ENCODE measurements at places on chromosomes 11 and 22. TPM values are rescaled to one million over a fixed set of nuclear protein-coding genes. Genes with fewer than 3 reads are reported as not detected.
A peak's percentile ranks its signal among the peaks of the same experiment; 100 is the strongest.

The OR52E1 gene
- not detected for polyA plus RNA-seq

DNA sequence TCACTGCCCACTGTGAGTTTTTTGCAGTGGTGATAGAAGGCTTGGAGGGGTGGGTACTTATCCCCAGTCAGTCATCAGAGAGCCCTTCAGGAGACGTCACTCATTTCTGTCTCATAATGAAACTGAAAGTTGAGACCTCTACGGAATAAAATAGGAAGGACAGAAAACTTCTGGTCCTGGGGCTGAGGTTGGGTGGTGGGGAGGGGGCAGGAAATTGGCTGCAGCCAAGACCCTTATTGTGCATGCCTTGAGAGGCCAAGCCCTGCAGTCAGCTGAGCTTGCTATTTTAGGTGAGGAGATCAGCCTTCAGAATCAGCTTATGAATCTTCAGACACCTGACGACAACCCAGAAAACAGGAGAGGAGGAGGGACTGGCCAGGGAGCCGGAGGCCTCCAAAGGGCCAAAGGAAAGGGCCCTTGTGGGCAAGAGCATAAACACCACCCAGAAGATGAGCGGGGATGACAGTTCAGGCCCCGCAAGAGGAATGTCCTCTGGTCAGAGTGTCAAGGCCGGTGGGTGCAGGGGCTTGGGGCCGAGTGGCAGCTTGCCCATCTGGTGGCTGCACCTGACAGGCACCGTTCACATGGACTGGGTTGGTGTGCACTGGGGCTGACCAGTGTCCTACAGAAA, 17.9 kb upstream of the ADA2 start:
- no peak for DNase-seq

- DNase-seq = no peak
Observed at GRCh38 chr11:121337078-121337477, 44.5 kb downstream of the SC5D start.

- peak; percentile 67 for DNase-seq
Observed at GRCh38 chr11:26331911-26332571, at the start of gene ANO3. Gene ANO3 (plus strand): TSS chr11:26332130. CDS start chr11:26332276, 146 bp downstream.

The CCDC73 gene
- 0.01 TPM for polyA plus RNA-seq

- DNase-seq = no peak
Observed at GRCh38 chr11:128776424-128777284, 82.8 kb downstream of the FLI1 start.

The NAALAD2 gene
- polyA plus RNA-seq = 9.4 TPM

- DNase-seq = no peak
Observed at GRCh38 chr11:119378851-119379465, 2.5 kb downstream of the USP2 start.

DNA sequence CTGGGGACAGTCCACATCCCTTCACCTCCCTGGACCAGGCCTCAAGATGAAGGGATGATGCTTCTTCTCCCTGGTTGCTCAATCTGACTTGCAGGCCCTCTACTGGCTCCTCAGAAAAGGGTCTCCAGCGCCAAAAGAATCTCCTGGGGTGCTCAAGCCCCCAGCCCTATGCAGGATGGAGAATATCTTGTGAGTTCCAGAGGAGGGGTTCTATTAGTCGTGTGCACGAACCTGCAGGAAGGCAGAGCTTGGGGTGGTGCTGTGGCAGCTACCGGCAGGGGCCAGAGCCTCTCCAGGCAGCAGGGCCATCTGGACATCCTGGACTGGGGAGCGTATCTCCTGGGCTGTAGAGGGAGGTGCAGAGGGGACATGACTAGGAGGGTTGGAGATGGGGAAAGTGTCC, 1339.5 kb downstream of the BRD1 start:
- no peak for DNase-seq

- peak; percentile 72 for DNase-seq
Observed at GRCh38 chr11:33987975-33988580, 63.5 kb upstream of the CAPRIN1 start.

DNA sequence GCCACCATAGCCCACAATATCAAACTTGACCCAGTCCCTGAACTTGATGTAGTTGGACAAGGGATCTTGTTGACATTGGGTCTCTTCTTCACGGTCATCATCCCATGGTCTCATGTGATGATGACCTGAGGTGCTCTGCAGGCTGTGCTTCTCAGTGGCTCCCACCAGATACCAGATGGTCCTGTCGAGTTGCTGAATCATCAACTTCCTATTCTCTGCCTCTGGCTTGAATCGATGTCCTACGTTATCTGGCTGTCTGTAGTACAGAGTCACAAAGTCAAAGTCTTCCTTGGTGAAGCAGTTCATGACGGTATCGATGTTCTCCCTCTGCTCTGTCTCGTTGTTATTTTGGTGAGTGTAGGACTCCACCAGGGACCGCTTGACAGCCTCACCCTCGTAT, 145.7 kb upstream of the ALDH3B2 start:
- no peak for DNase-seq

The SLC5A4 gene
- polyA plus RNA-seq = not detected

DNA sequence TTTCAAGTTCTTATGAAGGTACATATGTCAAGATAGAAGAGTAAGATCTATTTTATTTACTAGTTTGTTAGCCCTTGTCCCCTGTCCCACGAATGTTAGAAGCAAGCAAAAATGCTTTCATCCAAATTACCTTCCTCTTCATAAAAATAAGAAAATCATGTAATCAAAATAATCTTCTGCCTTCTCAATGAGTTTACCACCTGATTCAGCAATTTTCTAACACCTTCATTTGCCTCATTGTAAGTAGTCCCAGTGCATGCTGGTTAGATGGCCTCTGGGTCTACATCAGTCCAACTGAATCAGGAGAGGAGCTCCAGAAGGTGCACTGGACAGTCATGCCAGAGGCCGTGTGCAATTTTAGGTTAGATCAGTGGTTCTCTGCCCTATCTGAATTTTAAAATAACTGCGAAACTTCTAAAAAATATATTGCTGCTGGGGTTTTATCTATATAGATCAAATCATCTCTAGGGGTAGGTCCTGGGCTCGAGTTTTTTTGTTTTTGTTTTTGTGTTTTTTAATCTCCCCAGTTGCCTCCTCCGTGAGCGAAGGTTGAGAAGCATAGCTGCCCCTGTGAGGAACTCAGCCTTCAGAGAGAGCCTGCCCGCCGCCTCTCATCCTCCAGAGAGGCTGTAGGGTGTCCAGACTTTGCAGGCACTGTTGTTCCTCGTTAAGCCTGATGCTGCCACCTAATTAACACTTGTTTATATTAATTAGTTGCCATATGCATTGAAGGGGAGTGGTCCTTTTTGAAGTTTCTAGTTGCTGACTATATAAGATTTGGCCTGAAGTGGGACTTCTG, 32.2 kb downstream of the C22orf31 start:
- no peak for DNase-seq

DNA sequence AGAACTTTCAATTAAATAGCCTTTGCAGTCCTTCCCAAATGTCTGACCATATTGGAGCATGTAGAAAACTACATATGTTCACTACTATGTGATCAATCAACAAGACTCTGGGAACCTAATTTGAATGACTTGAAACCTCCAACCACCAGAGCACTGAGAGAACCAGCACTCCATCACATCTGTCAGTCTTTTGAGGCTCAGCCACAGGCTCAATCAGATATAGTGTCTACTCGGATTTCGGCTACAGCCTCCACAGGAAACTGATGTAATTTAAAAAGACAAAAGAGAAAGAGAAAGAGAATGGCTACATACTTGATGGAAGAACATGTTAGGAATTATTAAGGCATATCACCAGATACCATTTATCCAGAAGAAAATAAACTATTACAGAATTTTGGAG, 859.0 kb downstream of the FAM181B start:
- DNase-seq = no peak

DNA sequence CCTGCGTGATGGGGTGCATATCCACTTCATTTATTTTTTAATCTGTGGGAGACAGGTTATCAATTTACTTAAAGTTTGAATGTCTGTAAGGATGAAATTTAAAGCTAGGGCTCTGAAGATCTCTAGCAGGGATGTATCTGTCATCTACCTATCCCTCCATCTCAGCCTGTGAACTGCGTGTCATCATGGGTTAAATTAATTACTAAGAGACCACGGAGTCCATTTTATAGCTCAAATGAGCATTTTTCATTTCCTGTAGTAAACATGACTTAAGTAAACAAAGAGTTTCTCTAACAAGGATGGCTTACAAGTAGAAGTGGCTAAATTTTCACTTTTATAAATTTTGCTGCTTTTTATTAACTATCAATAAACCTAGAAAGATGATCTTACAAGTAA, 2.9 kb upstream of the GLB1L3 start:
- no peak for DNase-seq

DNA sequence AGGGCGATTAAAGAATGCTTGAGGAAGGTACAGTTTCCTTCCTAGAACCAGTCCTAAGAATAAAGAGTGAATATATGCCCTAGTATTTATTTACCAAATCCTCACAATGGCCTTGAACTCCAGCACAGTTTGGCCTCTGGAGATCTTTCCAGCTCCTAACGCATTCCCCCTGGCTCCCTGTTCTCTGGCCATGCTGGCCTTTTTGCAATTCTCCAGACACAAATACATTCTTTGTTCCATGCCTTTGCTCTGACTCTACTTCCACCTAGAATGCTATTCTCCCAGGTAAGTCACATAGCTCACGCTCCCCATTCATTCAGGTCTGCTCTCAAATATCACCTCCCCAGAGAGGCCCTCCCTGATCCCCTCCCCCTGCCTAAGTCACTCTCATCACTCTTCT, 3.7 kb upstream of the DGKZ start:
- peak; percentile 50 for DNase-seq

The SPON1 gene
- polyA plus RNA-seq = not detected

DNA sequence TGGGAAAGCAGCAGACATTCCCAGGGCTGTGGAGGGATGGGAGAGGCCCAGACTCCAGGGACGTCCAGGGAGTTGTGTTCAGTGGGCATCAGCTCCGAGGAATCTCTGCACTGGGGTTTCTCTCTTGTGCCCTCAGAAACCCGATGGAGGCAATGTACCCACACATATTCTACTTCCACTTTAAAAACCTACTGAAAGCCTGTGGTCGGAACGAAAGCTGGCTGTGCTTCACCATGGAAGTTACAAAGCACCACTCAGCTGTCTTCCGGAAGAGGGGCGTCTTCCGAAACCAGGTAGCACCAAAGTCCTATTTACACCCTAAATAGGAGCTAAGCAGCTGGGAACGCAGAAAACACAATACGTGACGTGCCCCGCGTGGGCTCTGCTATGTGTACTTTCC, 8.3 kb downstream of the APOBEC3D start:
- DNase-seq = no peak

- peak; percentile 77 for DNase-seq
Observed at GRCh38 chr11:10350334-10350733, 45.5 kb downstream of the ADM start.

The CASP1 gene
- 0.85 TPM for polyA plus RNA-seq

DNA sequence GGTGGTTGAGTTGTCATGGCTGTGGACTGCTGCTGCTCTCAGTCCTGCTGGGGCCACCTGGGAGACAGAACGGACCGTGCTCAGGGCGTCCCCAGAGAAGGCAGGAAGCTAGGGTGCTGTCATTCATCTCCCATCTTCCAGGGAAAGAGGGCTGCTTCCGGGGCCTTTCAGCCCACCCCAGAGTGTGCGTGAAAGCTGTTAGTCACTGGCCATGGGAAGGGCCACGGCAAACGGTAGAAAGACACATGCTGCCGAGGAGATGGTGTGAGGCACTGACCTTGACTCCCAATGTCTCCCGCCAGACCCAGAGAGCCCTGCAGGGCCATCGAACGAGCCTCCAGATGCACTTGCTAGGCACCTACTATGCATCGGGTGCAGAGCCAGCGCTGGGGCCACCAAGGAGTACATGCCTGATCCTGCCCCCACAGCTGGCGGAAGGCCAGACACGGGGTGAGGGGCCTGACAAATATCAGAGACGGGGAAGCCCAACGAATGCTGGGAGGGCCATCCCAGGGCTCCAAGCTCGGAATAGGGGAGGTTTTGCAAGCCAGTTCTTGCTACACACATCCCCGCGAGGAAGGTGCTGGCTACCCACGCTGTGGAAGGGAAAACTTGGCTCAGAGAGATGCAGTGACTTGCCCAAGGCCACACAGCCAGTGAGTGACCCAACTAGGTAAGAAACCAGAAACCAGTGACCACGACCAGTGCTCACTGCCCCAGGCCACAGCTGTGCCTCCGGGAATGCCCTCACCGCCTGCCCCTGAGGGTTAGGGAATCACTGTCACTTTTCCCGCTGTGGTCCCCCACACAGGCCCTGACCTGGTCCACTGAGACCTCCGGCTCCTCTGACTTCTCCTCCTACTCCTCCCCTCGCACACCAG, 10.1 kb downstream of the RAC2 start:
- no peak for DNase-seq
